ENCODE measurements at places on chromosomes 11 and 22.

- DNase-seq, result no peak
Measured at GRCh38 chr11:4662876-4663275, 19.1 kb downstream of the OR51E1 start.

- no peak for DNase-seq
Measured at GRCh38 chr22:33397381-33397907, 339.3 kb upstream of the SYN3 start.

GRCh38 chr11:19929655-19930054 is 217.0 kb downstream of the NAV2 start:
- DNase-seq, result no peak

- no peak for DNase-seq
Measured at GRCh38 chr22:31584804-31585160, 77.2 kb downstream of the PISD start.

GRCh38 chr11:23087407-23087806 is 227.1 kb upstream of the CCDC179 start:
- no peak for DNase-seq

DNA sequence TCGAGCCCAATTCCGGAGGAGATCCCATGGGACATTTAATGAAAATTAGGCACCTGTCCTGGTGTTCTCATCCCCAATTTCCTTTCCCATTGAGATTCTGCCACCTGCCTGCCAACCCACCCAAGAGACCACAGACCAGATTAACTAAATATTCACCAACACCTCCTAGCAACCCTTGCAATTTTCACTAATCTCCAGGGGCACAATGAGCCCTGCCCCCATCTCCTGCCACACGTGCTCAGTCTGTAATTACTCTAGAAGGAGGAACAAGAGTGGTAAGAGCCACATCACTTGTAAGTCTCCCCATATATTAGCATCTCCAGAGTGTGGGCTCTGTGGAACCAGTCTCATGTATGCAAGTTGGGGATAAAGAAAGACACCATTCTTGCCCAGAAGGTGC is 38.0 kb downstream of the IL18BP start:
- no peak for DNase-seq

DNA sequence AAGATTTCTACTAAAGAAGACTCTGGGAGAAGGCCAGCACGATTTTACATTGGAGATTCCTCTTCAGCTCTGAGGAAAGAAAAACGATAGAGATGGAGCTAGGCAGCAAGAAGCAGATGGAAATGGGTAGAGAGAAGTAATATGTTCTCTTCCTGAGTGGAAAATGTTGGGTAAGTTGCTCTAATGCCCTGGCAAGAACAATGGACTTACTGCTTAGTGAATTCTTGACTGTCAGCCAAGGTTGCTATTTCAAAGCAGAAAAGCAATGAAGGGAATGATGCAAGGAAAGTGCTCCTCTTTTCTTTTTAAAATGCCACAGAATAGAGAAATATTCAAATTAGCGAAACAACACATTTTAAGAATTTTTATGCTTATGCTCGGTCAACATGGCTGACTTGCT is 38.4 kb upstream of the CWF19L2 start:
- DNase-seq, result no peak

DNA sequence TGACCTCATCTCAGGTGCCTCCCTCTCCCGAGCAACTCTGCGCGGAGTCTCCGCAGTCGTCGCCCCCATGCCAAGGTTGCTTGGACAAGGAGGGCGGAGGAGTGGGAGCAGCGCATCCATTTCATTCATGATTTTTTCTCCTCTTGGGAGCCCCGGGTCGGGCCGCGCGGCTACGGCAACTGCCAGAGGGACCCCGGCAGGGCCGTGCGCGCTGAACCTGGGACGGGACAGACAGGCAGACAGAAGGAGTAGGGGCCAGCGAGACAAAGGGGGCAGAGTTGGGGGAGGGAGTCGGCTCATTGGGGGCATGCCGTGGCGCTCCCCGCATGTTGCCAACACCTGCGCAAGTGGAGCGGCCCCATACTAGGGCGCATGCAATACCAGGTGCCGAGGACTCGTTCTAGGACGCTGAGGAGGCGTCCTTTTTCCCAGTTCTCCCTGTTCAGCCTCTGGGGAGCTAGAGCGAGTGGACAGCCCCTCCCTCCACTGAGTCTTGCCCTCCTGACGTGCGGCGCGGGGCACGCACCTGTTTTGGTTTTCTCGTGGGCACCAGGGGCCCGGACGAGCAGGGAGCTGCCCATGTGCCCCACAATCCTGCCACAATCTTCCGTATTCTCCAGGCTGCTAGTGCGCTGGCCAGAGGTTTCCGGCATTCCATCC is 501 bp upstream of the PTPN5 start:
- DNase-seq, result no peak

DNA sequence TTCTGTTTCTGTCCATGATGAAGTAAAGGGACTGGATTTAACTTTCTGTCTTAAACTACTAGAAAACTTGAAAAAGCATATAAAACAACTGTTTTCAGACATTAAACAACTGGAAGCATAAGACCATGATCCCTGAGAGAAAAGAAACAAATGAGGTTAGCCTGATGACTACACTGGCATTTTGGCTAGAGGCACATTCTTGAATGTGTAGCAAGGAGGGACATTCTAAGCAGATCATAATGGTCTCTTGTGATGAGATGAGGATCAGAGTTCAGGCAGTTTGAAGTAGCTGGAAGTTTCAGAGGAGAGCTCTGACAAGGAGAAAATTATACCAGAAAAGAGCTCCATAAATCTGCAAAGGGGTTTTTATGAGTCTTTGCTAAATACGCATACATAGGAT is 75.4 kb downstream of the AASDHPPT start:
- DNase-seq, result no peak

DNA sequence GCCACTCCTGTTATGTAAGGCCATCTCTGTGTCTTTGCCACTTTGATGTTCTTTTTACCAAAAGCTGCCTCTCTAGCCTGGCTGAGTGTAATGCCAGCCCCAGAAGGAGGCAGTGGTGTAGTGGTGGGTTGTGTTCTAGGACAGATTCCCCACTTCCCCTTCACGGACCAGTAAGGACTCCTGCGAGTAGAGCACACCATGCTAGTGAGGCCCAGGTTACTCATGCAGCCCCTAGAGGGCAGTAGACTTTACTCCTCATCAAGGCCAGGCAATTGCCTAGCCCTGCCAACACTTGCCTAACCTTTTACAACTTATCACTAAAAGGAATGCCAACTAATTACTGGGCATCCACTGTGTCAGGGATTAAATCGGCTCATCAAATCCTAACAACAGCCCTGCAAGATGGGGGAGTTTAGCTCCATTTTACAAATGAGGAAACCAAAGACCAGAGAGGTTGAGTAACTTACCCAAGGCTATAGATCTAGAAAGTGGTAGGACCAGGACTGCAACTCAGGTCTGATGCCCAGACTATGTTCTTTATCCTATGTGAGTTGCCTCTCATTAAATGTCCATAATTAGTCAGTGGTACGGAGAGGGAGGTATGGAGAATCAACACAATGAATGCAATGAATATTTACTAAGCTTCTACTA is 75.3 kb downstream of the APIP start:
- no peak for DNase-seq

- DNase-seq, result no peak
Measured at GRCh38 chr22:19875061-19875530, 20.4 kb upstream of the GNB1L start.

GRCh38 chr11:97890466-97890865 is 1130.3 kb upstream of the CNTN5 start:
- no peak for DNase-seq

GRCh38 chr11:65793144-65793581 is 6.3 kb downstream of the OVOL1 start:
- no peak for DNase-seq

DNA sequence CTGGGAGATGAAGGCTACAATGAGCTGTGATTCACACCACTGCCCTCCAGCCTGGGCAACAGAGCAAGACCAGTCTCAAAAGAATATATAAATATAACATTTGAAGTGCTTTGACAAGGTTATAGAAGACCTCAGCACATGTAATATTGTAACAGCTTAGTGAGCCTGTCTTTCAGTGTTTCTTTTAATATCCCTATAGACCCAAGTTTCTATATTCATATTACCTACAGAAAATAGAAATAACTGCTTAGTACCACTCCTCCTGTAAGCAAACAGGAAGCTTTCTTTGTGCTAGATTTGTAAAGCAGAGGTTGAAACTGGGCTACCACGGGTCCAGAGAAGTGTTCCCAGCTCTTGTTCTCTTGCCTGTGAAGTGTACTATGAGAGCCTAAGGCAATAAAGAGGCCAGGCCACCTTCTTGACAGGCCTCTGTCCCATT is 68.2 kb downstream of the PPP2R1B start:
- DNase-seq, result no peak

GRCh38 chr11:16986434-16987204 is 27.6 kb downstream of the PLEKHA7 start:
- DNase-seq, result no peak

GRCh38 chr11:9626496-9627394 is 37.1 kb upstream of the SWAP70 start:
- DNase-seq, result no peak

- peak; percentile 65 for DNase-seq
Measured at GRCh38 chr11:133834682-133835592, 10.4 kb downstream of the SPATA19 start.

GRCh38 chr11:102118937-102119336 is 8.7 kb downstream of the YAP1 start:
- no peak for DNase-seq

DNA sequence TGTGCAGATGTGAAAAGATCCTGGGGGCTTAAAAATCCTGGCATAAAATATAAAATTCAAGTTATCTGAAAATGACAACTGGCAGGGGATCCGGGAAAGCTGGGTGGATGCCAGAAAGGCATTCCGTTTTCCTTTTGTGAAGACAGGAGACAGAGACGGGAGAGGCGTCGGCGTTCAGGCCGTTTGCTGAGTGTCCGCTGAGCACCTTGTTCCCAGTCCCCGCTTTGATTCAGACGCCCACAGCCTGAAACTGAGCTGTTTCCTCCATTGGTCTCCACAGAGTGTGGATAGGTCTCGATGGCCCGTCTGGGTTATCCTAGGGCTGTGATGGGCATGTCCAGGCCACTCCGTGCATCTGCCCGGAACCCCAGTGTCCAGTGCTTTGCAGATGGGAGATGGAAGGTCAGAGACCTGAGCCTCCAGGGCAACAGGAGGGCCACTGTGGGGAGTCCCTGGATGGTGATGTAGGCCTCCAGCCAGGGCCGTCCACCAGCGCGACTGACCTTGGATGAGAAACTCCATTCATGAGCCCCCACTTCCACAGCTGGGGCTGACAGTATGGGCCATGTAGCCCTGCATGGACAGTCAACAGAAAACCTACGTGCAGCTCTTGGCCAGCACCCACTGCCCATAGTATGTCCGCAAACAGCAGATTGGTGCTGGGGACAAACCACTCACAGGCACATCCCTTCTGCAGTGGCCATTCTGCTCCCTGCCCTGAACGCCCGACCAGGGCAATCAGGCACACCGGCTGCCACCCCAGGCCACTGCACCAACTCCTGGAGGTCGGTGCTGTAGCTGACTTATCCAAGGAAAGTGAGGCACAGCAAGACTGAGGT is 11.6 kb downstream of the MRGPRF start:
- DNase-seq, result no peak

GRCh38 chr11:16925561-16926065 is 88.6 kb downstream of the PLEKHA7 start:
- DNase-seq, result no peak

GRCh38 chr11:132943706-132944568 is 588.4 kb downstream of the OPCML start:
- DNase-seq, result no peak

GRCh38 chr11:25066706-25067105 is 569.9 kb downstream of the LUZP2 start:
- no peak for DNase-seq

DNA sequence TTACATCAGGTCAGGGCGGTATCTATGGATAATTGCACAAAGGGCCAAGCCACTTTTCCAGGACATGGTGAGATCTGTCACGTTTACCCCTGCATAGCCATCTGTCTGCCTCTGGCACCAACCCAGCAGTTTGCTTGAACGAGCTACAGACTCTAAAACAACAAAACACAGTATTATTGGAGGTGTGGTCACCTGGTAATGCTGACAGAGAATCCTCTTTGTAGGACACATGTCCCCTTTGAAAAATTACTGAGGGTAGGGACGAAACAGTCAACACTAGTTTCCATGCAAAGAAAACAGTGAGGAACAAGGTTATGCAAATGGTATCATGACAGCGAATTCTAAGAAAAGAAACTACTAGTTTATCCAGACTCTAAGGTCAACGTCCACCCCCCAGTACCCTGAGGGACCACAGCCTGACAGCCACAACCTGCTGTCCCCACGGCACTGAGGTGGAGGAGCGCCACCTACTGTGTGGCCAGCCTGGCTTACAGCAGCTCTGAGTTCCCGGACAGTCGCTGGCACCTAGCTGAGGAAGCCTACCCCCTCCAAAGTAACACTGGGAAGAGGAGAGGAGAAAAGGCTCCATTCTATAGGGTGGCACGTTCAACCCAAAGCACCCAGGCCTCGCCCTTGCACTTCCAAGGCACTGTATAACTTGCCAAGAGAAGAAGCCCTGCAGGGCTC is 117.4 kb upstream of the BID start:
- no peak for DNase-seq

GRCh38 chr11:75576017-75576416 is 14.0 kb downstream of the SERPINH1 start:
- DNase-seq, result no peak

DNA sequence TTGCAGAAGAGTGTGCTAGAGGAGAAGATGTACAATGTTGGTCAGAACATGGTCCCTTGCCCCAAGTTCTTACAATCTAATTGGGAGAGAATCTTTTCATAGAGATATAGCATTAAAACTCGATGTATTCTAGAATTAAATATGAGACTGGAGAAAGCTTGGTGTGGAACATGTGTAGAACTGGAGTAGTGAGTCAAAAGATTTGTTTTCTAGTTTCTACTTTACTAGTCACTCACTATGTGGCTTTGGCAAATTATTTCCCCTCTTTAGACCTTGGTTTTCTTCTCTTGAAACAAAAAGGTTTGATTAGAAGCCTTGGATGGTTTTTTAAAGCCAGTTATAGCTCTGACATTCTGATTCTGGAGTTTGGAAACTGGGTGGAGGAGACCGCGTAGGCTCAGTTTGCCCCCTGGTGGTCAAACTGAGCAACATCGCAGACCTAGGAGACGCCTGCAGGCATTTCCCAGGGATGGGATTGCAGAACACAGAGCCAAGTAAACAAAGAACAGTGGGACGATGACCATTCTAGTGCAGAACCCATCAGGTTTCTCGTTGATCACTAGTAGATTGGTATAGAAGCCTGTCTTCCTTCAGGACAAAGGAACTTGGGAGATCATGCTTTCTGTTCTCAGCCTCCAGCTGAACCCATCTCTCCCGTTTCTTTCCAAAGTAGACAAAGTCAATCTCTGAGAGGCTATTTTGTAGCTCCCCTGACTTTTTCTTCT is 8.5 kb upstream of the CHRDL2 start:
- DNase-seq, result peak; percentile 59

DNA sequence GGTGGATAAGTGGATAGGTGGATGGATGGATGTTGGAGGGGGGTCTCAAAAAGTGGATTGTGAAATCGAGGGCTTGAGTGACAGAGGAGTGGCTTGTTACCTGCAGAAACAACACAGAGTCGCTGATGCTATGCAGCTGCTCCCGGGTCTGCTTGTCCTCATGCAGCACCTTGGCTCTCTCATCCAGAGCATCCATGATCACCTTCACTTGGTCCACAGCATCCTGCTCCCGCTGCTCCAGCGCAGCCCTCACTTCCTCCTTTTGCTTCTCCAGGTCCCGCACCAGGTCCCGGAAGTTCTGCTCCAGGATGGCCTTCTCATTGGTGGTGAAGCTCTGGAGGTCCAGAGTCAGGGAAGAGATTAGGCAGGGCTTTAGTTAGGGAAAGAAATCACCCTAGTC is 10.7 kb downstream of the TRIM29 start:
- no peak for DNase-seq
